ENCODE measurements at places on chromosomes 13 and 19. TPM values are rescaled to one million over a fixed set of nuclear protein-coding genes. Genes with fewer than 3 reads are reported as not detected.

GRCh38 chr19:38451036-38451435 is 17.5 kb downstream of the RYR1 start:
- no peak overlapping the region for H3K4me3 ChIP-seq
- no peaks in the 10 kb centered on the region for H3K4me1 ChIP-seq
- H3K36me3 ChIP-seq, result no peaks in the 10 kb centered on the region
- DNase-seq, result no peak
- no peaks in the 10 kb centered on the region for H3K27me3 ChIP-seq
- no peak overlapping the region for H3K27ac ChIP-seq

DNA sequence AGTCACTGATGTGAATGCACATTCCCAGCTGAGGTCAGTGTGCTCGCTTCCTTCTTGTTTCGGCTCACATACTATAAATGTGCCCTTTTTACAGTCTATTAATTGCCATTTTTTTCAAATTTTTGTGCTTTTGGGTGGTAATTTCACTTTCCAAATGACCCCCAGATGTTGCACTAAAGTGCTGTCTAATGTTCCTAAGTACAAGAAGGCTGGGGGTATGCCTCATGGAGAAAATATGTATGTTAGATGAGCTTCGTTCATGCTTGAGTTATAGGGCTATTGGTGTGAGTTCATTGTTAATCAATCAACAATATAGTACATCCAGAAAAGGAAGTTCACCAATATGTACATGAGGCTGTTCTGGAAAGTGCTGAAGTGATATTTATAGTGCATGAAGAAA is 84.7 kb downstream of the KL start:
- H3K27ac ChIP-seq, result no peak overlapping the region
- H3K36me3 ChIP-seq, result peaks cover 6% of the 10 kb centered on the region
- H3K4me1 ChIP-seq, result no peaks in the 10 kb centered on the region
- DNase-seq, result no peak

GRCh38 chr19:42239544-42240220 is 2.7 kb downstream of the GSK3A start:
- H3K27ac ChIP-seq, result no peak overlapping the region
- H3K36me3 ChIP-seq, result peaks cover 24% of the 10 kb centered on the region
- no peak for DNase-seq
- H3K4me3 ChIP-seq, result no peak overlapping the region
- no peaks in the 10 kb centered on the region for H3K27me3 ChIP-seq

GRCh38 chr13:38462605-38463004 is 113.0 kb downstream of the UFM1 start:
- no peak overlapping the region for H3K4me3 ChIP-seq
- no peaks in the 10 kb centered on the region for H3K27me3 ChIP-seq
- no peaks in the 10 kb centered on the region for H3K36me3 ChIP-seq
- no peak overlapping the region for H3K27ac ChIP-seq

Gene KLK14
- not detected for total RNA-seq

- no peaks in the 10 kb centered on the region for H3K4me1 ChIP-seq
- H3K36me3 ChIP-seq, result no peaks in the 10 kb centered on the region
- H3K4me3 ChIP-seq, result no peak overlapping the region
- H3K27me3 ChIP-seq, result no peaks in the 10 kb centered on the region
- DNase-seq, result no peak
- no peak overlapping the region for H3K27ac ChIP-seq
Observed at GRCh38 chr19:31938675-31939074, 406.7 kb upstream of the ZNF507 start.

Gene DHDH
- not detected for total RNA-seq

GRCh38 chr13:30905932-30906383 is at the start of gene MEDAG:
Gene MEDAG, plus strand, starts transcription at chr13:30906271. Its CDS starts 245 bp downstream, at chr13:30906516.
- H3K4me1 ChIP-seq, result peaks cover 32% of the 10 kb centered on the region
- no peaks in the 10 kb centered on the region for H3K27me3 ChIP-seq
- peak within 1 kb of the TSS; percentile 43 for H3K4me3 ChIP-seq
- peak; percentile 85 for DNase-seq

DNA sequence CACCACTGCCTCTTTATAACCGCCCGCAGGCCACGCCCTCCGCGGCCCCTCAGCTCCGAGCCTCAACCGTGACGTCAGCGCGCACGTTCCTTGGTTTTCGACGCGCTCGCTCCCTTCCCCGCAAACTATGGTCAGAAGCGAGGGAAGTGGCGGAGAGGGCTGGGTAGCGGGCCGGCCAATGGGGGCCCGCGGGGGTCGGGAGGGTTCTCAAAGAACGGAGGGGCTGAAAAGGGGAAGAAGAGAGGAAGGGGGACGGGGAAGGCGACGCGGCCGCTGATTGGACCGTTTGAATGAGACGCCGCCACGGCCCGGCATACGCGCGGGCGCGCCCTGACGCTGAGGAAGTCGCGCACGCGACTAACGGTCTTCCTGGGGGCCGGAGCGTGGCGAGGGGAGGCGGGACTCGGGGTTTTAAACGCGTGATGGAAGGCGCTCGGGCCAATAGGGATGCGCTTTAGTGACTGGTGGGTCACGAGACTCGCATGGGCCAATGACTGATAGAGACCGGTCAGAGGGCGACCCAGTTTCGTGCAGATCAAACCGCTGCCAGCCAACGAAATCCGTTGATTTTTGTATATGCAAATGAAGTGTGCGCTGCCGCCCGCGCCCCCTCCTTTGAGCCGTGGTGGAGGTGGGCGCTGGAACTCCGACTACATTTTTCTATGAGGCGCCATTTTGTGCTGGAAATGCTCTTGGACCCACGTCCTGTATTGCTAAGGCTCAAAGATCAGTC is 378 bp upstream of the UBE2S start:
- peak overlapping the region; percentile 90 for H3K27ac ChIP-seq
- peak; percentile 100 for DNase-seq
- peak overlapping the region; percentile 90 for H3K4me3 ChIP-seq
- H3K4me1 ChIP-seq, result peaks cover 13% of the 10 kb centered on the region
- H3K36me3 ChIP-seq, result peaks cover 6% of the 10 kb centered on the region
- H3K27me3 ChIP-seq, result peaks cover 5% of the 10 kb centered on the region

Gene ZNF296
- total RNA-seq, result 1.8 TPM

GRCh38 chr13:62431852-62432251 is 1016.2 kb upstream of the PCDH20 start:
- H3K27me3 ChIP-seq, result no peaks in the 10 kb centered on the region
- no peaks in the 10 kb centered on the region for H3K36me3 ChIP-seq
- H3K27ac ChIP-seq, result no peak overlapping the region
- H3K4me1 ChIP-seq, result no peaks in the 10 kb centered on the region

DNA sequence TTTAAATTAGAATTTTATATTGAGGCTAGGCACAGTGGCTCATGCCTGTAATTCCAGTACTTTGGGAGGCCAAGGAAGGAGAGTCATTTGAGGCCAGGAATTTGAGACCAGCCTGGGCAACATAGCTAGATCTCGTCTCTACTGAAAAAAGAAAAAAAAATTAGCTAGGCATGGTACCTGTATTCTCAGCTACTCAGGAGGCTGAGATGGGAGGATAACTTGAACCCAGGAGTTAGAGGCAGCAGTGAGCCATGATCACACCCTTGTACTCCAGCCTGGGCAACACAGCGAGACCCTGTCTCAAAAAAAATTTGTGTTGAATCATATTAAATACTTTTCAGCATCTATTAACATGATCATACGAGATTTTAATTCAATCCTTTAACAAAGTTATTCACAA is 4.9 kb downstream of the PMIS2 start:
- no peak overlapping the region for H3K4me3 ChIP-seq
- H3K4me1 ChIP-seq, result no peaks in the 10 kb centered on the region
- no peaks in the 10 kb centered on the region for H3K36me3 ChIP-seq
- no peak overlapping the region for H3K27ac ChIP-seq
- DNase-seq, result no peak

GRCh38 chr13:44331446-44331845 is 42.2 kb upstream of the SERP2 start:
- H3K4me1 ChIP-seq, result no peaks in the 10 kb centered on the region
- no peak overlapping the region for H3K27ac ChIP-seq
- no peaks in the 10 kb centered on the region for H3K36me3 ChIP-seq
- H3K27me3 ChIP-seq, result no peaks in the 10 kb centered on the region
- H3K4me3 ChIP-seq, result no peak overlapping the region
- no peak for DNase-seq

DNA sequence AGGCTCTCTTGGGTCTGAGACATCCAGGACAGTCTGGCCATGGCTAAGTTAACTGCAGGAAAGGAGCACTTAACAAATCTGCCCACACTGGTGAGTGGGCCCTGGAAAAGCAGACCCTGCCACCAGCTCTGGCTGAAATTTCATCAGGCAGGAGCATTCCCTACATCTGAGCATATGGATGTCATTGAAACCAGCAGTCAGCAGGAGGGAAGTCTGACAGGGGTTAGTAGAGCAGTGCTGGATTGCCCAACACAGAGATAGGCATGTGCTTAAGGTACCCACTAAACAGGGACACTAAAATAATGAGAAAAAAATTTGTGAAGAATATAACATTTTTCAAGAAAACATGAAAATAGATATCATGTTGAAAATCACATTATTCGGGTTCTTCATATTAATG is 13.6 kb upstream of the ACOD1 start:
- H3K27me3 ChIP-seq, result no peaks in the 10 kb centered on the region
- DNase-seq, result no peak
- H3K4me1 ChIP-seq, result no peaks in the 10 kb centered on the region
- H3K36me3 ChIP-seq, result no peaks in the 10 kb centered on the region
- no peak overlapping the region for H3K4me3 ChIP-seq

DNA sequence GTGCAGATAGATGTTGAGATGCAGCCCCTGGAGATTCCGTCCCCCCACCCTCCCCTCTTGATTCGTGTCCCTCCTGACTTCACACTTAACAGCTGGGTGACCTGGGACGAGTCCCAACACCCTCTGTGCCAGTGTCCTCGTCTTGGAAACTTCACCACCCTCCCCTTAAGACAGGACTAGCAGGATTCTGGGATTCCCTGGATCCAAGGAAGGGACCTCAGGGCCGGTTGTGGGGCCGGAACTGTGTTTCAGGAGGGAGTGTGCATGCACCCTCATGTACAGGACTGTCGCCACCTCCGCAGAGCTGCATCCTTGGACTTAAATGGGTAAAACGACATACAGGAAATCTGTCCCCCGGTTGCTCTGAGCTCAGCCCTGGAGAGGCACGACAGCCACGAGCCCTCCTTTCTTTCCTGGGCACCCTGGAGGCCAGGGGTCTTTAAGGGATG is 990 bp downstream of the MYO9B start:
- peak overlapping the region; percentile 64 for H3K27ac ChIP-seq
- H3K4me1 ChIP-seq, result peaks cover 44% of the 10 kb centered on the region
- H3K4me3 ChIP-seq, result peak overlapping the region; percentile 52
- H3K36me3 ChIP-seq, result no peaks in the 10 kb centered on the region
- DNase-seq, result peak; percentile 19

Gene SSC5D
- 1.3 TPM for total RNA-seq

Gene CPT1C
- total RNA-seq, result 24.7 TPM

DNA sequence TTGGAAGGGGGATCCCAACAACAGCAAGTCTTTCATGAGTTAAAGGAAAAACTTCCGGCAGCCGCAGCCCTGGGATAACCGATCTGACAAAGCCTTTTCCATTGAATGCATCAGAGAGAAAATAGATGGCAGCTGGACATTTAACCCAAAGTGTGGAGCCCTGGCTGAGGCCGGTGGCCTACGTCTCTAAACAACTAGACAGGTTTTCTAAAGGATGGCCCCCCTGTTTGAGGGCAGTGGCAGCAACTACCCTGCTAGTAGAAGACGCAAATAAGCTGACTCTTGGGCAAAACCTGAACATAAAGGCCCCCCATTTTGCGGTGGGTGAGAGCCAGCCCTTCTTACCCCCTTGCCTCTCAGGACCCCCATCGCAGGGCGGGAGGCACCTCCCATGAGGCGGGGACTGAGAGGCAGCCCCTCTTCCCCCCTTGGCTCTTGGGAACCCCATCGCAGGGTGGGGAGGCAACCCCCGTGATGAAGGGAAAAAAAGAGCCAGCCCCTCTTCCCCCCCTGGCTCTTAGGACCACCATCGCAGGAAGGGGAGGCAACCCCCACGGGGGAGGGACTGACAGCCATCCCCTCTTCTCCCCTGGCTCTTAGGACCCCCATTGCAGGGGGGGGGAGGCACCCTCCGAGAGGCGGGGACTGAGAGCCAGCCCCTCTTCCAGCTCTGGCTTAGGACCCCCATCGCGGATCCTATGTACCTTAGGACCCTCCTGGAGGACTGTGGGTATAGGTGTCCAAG is 2422.9 kb upstream of the PCDH20 start:
- H3K4me3 ChIP-seq, result no peak overlapping the region
- DNase-seq, result no peak
- no peaks in the 10 kb centered on the region for H3K4me1 ChIP-seq
- no peaks in the 10 kb centered on the region for H3K27me3 ChIP-seq
- no peaks in the 10 kb centered on the region for H3K36me3 ChIP-seq

Gene CXCL17
- total RNA-seq, result not detected

DNA sequence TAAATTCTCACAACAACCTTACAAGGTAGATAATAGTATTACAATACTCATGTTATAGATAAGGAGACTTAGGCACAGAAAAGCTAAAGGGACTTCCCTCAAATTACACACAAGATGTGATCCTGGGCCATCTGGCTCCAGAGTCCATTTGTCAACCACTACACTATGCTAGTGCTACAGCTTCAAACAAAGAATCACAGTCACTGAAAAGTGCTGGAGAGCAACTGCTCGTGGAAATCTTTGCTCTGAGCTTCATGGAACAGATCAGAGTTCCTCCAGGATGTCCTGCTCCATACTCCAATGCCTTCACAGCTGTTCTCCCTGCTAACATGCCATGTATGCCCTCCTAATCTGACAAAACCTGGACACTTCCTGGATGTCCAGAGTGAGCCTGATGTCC is 271.2 kb downstream of the ENOX1 start:
- DNase-seq, result no peak
- no peaks in the 10 kb centered on the region for H3K27me3 ChIP-seq
- H3K36me3 ChIP-seq, result no peaks in the 10 kb centered on the region
- no peak overlapping the region for H3K4me3 ChIP-seq

DNA sequence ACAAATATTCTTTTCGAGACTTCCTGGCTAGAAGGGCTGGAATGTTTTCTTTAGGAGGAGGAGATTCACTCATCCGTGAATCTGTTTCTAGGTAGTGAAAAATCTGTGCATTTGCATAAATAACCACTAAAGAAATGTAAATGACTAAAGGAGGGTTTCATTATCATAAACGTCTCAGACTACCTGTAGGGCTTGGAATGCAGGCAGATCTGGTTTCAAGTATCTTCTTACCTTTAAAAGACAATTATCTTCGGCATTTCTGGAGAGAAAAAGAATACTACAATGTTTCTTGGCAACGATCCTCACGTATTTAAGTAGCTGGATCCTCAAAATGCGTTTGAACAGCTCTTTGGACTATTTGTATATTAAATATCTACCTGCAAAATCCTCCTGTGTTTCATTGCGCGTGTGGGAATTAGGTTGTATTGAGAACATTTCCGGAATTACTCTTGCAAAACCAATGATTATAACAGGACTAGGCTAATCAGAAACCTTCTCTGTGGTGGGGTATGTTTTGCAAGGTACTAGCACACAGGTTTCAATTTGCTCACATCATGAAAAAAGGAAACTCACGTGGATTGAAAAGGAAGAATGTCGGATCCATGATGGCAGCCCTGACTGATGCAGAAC is 291.1 kb upstream of the ARGLU1 start:
- H3K27me3 ChIP-seq, result no peaks in the 10 kb centered on the region
- H3K36me3 ChIP-seq, result no peaks in the 10 kb centered on the region
- no peak overlapping the region for H3K27ac ChIP-seq
- no peak for DNase-seq
- no peaks in the 10 kb centered on the region for H3K4me1 ChIP-seq

DNA sequence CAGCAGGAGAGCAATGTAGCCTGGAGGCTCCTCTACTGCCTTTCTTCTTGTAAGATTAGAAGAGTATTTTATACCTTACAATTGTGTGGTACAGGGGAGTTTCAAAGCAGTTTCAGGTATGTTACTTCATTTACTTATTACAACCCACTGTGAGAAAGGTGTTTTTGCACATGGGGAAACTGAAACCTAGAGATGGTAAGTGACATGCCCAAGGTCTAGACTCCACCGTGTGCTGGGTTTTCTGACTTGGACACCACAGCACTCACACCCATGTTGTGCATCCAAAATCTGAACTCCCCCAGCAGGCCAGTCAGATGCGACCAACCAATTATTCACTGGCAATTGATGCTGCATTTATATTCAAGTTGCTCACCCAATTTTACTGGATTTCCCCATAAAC is 22.8 kb downstream of the ERICH6B start:
- H3K27ac ChIP-seq, result no peak overlapping the region
- no peaks in the 10 kb centered on the region for H3K4me1 ChIP-seq

Gene PRDX2
- total RNA-seq, result 255 TPM

Measured in endothelial cell of umbilical vein (primary cell).